ENCODE measurements at places on chromosomes 3 and 15. TPM values are rescaled to one million over a fixed set of nuclear protein-coding genes. Genes with fewer than 3 reads are reported as not detected.

The AQR gene
- 28.6 TPM for total RNA-seq

The SV2B gene
- total RNA-seq = 0.10 TPM

The TMEM266 gene
- not detected for total RNA-seq

The CCDC191 gene
- 1.7 TPM for total RNA-seq

The ATP2C1 gene
- 28.7 TPM for total RNA-seq

The ACSBG1 gene
- 0.39 TPM for total RNA-seq

The CD86 gene
- not detected for total RNA-seq

The CDHR4 gene
- 0.29 TPM for total RNA-seq
